ENCODE measurements at places on chromosomes 6 and 20.
A peak's percentile ranks its signal among the peaks of the same experiment; 100 is the strongest.

DNA sequence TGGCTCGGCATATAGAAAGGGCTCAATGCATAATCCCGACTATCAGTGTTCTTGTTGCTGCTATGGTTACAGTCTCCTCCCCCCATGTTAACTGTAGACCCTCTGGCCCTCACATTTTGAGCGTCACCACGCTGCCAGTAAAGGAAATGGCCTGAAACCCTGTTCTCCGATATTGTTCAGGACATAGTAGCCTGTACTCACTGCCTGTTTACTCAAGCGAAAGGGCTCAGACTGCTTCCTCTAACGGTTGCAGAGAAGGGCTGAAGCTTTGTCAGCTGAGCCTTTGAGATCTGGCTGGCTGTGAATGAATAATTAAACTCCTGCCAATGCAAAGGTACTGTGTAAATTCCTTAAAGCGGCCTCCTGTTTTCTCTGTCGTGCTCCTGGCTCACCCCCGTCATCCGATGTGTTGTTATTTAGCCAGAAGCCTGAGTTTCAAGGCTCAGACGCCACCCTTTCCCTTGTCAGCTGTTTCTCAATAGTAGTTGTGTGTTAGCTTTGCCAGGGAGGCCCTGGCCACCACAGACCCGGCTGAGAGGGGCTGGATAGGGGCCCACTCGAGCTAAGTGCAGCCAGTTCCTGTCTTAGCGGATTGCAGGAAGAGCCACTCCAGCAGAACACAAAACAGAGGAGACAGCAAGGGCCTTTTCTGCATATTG, 31.2 kb upstream of the RALGAPA2 start:
- no peak for DNase-seq

DNA sequence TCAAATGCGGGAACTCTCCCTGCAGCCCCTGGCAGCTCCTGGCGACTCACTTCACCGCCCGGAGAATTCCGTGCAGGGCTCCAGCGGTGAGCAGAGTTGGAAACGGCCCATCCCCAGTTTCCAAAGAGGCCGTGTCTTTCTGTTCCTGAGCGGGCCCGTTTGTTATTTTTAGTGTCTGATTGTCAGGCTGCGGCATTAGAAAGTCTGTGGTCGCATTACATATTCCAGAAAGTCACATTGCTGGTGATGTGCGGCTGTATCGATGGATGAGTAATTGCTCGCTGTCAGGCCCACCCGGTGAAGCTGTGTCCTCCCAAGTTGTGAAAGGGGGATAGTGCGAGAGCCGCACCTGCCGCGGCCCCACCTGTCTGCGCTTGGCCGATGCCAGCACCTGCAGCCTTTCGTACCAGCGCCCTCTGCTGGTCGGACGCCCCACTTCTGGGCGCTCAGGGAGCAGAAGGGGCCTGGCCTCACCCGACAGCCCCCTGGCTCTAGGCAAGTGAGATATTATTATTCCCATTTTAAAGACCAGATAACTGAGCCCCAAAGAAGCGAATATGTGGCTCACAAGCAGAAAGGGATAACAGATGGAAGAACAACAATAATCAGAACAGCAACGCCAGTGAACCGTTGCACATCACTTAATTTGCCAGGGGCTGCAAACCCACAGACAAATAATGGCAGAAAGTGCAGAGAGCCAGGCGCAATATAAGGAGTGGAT, 244.9 kb downstream of the TSHZ2 start:
- DNase-seq: peak; percentile 68

DNA sequence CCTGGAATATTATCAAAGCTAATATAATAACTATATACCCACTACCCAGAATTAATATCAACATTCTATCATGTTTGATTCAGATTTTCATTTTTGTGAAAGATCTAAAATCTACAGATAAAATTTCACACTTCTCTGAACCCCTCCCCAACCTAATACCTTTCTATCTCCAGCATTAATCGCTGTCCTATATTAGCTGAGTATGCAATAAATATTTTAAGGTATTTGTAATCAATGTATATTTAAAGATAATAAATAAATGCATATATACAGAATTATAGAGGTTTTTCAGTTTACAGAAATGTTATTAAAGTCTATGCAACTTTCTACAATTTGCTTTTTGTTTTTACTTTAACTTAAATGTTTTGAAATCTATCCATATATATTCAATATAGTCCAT, 156.7 kb upstream of the NRSN1 start:
- no peak for DNase-seq

- DNase-seq: no peak
These were observed 148.5 kb downstream of the PHACTR3 start for GRCh38 chr20:59752704-59753460.

DNA sequence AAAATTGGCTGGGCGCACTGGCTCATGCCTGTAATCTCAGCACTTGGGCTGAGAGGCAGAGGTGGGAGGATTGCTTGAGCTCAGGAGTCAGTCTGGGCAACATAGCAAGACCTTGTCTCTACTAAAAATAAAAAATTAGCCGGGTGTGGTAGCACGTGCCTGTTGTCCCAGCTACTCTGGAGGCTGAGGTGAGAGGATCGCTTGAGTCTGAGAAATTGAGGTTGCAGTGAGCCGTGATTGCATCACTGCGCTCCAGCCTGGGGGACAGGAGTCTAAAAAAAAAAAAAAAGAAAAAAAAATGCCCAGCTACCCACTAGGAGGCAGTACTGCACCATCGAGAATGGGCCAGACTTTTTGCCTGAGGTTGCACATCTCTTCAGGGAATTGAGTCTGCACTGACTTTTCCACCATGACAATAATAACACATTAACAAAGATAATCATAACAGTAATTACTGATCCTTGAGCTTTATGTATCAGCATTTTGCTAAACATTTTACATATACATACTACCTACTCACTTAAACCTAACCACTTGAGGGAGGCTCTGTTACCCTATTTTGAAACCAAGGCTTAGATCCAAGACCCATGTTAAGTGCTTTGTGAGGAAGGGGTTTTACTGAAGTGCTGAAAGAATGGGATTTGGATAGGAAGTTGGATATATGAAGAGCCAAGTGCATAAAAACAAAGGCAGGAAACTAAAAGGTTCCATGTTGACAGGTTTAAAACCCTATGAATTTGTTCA, 21.0 kb downstream of the SRSF3 start:
- DNase-seq: no peak

GRCh38 chr6:75327807-75328206, 43.2 kb upstream of the TMEM30A start:
- DNase-seq: no peak
